ENCODE measurements at places on chromosomes 7 and 10.

DNA sequence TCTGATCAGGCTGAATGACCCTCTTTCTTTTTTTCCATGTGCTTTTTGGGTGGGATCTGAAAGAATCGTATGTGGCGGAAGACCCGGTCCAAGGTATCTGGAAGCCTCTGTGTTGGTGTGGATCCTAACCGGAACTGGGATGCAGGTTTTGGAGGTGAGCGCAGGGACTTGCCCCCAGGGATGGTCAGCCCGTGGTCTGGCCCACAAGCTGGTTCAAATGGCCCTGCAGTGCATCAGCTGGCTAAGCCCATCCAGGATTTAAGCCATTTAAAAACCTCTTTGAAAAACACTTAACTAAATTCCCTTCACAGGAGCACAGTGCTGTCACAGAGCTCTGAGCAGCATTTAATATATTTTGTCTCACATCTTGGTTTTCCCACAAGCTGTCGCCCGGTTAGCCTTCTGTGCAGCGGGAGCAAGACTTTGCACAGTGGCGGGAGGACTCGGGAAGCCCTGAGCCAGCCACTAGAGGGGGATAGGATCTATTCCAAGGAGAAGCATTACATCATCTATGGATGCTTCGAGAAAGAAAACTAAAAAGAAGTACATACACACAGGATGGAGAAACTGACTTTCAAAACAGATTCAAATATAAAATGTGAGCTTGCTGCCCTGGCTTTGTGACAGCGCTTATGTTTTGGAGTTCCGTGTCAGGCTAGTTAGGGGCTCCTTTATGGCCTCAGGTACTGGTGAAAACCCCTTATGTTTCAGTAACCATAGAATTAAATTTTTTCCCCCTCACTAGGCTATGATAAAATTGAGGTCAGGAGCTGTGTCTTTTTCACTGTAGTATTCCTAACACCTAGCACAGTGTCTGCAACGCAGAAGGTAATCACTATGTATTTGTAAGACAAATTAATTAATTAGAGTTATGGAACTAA, 11.3 kb downstream of the CPA2 start:
- DNase-seq: no peak

GRCh38 chr7:46165276-46165675, 244.2 kb upstream of the IGFBP3 start:
- DNase-seq: no peak

DNA sequence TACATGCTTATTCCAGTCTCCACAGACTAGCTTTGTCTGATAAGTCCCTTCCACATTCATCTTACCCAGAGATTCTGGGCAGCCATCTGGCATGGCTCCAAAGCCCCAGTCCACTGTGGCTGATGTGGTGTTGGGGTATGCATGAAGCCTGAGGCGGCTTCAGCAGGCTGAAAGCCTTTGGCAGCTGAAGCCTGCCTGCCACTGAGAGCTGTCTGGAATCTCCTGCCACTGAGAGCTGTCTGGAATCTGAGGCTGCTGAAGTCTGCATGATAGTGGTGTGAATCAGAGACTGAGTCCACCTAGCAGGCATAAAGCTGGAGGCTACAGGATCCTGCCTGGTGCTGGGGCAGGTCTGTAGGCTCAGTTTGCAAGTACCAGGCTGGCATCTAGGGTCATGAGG, 87.1 kb downstream of the DYNC1I1 start:
- DNase-seq: no peak

GRCh38 chr10:95408148-95408960, 117.6 kb upstream of the PDLIM1 start:
- DNase-seq: no peak

GRCh38 chr10:71396711-71397295, at the start of gene CDH23:
CDH23 (plus strand) TSS chr10:71396920; CDS start chr10:71439832, 42,912 bp downstream.
- no peak for DNase-seq

DNA sequence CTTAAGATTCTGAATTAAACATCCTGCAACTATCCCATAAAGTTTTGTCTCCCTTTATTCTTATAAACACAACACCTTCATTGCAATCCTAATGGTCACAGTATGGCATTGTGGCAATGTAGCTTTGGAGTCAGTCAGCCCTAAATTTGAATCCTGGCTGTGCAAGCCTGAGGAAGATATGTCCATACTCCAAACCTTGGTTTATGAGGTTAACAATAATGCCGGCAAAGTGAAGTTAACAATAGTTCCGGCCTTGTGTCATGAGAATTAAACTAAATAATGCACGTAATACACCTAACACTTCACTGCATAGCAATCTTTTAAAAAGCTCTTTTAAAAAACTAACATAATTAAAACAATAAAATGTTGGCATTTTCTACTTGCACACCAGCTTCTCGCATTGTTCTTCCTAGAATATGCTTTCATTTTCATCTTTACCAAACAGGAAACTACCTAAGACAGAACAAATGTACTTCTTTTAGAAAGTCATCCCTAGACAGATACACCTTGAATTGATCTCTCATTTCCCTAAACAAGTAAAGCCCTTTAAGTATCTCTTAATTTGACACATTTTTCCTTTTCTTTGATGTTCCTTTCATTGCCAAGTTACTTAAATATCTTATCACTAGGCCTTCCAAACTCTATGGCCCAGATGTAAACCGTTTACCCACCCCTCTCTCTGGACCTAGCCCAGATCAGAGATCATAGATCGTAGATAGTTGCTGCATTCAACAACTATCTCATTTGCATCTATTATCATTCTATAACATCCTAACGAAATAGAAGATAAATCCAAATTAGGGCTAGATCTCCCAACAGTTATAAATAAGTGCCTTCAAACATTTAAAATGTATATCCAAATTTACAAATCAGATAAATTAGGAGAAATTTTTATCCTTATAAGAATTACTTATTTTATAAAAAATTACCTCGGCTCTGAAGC, 66.7 kb downstream of the CREB3L2 start:
- no peak for DNase-seq

GRCh38 chr10:11057994-11058393, 40.3 kb downstream of the CELF2 start:
- DNase-seq: no peak

GRCh38 chr10:78700413-78700812, 368.4 kb upstream of the ZMIZ1 start:
- DNase-seq: no peak

DNA sequence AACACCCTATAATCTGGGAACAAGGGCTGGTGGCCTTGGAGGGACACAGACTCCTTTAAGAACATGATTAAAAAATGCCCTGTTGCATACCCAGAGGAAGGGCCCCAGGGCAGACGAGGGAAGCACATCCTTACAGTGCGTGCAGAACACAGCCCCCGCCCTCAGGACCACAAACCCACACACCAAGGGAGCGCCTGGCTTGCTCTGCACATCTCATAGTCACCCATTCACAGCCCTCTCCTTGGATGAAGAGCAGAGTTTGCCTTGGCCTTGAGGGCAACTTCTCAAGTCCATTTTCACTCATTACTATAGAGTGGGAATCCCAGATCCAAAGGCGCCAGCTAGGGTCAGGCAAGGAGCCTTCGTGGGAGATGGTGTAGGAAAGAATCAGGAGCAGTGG, 6.3 kb upstream of the VSIR start:
- no peak for DNase-seq

- no peak for DNase-seq
Measured at GRCh38 chr10:89738551-89739209, 37.3 kb downstream of the KIF20B start.

DNA sequence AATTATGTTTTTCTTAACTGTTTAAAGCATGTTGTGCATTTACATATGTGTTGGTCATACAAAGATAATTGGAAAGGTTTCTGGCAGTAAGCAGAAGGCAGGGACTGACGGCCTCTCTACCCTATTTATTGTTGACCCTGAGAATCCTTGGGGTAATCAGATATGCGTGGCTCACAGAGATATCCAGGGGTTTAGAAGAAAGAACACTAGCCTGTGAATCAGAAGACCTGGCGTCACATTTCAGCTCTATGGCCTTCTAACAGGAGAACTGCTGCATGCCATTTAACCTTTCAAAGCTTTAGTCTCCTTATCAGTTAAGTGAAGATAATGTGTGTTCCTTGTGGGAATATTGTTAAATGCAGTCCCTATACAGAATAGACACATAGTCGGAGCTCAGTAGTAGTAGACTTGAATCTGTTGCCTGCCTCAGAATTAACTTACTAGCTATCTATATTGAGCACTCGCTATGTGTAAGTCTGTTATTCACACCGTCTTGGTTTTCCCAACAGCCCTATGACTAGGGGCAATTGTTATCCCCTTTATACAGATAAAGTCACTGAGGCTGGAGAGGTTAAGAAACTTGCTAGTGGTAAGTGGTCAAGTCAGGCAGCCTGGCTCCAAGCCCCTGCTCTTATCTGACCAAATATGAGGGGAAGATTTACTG, 129.6 kb upstream of the ANKRD1 start:
- DNase-seq: no peak

DNA sequence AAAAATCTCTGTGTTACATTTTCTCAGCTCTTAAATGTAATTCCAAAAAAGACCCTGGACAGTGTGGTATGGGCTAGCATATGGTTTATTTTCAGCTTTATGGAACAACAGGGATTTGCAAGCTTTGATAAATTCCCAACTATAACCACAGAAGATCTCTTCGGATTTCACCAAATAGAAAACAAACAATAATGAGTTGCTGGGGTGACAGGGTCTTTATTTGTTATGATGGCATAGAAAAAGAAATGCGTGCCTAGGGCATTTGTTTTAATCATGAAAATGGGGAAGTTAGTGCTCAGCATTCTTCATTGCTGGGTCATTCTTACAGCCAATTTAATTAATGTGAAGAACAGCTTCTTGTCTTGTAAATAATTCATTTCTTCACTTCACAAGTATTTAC, 139.0 kb downstream of the LRRN3 start:
- DNase-seq: no peak

- no peak for DNase-seq
Measured at GRCh38 chr10:8444630-8445029, 390.1 kb downstream of the GATA3 start.

DNA sequence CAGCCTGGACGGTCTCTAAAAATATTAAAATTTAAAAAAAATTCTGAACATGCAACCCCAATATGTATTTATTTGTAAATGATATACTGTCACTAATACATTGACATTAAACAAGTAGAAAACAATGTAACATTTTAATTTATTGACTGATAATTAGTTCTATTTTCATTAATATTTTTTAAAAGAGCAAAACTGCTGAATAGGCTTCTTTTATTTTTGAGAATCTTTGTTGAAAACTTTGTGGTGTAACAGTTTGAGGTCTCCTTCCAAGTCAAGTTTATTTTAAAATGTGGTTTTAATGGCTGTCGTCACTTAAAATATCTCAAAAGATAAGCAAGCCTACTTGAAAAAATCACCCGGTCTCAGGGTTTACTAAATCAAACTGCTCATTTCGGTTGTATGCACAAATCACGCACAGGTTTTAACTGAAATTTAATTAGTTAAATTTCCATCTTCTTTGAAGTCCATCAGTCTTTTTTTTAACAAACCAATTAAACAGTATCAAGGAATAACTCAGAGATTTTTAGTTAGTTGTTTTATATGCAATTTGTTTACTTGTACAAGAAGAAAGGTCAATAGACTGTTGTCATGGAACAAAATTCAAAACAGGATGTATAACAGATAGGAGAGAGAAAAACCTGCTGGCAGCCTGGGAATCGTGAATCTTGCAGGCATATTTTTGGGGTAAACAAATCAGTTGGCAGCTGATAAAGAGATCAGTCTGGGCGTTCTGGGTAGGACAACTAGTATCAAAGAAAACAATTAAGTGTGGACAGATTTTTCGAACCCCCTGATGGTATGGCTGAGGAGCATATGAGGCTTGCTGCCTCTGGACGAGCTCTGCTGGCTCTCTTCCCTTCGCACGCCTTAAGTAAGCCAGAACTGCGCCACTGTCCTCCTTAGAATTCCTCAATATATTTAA, 9.7 kb upstream of the EDRF1 start:
- no peak for DNase-seq

GRCh38 chr10:86715156-86715795, 41.1 kb upstream of the BMPR1A start:
- DNase-seq: no peak

DNA sequence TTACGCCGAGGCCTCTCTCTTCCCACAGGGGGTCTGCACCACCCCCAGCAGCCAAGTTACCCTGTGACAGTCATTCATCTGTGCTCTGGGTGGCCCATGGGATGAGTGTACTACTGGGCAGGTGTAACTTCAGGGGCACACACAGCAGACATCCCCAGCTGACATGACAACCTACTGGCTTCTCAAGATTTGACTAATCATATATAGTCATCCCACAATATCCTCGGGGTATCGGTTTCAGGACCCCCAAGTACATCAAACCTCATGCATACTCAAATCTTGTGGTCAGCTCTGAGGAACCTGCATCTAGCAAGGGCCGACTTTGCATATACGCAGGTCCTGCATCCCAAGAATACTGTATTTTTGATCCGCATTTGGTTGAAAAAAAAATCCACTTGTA, 336.9 kb upstream of the C7orf33 start:
- DNase-seq: no peak

DNA sequence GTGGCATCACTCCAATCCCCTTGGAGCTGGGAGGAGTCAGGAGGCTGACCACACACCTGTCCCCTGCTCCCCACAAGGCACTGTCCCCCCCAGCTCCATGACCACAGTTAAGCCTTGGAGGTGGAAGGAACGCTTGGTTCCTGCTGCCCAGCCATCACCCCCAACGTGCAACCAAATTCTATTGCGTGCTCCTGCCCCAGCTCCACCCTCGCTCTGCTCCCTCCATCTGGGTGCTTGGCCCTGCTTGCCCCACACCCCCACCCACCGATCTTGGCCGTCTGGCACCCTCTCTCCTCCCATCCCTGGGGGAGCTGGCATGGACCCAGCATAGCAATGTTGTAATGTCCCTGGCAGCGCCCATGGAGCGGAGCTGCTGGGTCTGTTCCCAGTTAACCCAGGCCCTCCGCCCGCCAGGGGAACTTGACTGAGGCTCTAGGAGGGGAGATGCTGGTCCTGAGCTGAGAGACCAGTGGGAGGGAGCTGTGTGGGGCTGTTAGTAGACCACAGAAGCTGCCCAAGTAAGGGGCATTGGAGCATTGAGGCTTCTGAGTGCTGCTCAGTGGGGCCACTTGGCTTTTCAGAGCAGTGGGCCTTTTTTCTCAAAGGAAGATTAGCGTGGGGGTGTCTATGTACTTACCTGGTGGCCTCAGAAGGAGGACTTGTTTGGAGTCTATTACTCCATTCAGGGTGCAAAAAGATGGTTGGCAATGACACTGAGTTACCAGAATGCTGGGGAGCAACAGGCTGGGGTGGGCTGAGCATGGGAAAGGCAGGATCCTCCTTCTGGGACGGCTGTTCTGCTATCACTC, 1.1 kb downstream of the EPHB6 start:
- DNase-seq: no peak

DNA sequence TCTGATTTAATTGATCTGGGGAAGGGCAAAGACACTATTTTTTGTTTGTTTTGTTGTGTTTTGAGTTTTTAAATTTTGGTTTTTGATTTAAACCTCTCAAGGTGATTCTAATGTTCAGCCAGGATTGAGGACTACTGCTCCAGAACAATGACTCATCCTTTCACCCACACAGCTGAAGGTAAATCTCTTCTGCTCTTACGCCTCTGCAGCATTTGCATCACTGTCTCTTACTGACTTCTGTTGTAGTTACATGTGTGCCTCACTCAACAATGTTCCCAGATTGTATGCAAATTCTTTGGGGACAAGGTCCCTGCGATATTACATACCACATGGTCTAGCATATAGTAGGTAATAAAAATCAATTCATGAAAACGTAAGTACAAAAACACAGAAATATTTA, 467.5 kb upstream of the LRRN3 start:
- DNase-seq: no peak

GRCh38 chr10:82817676-82818422, 942.9 kb downstream of the NRG3 start:
- DNase-seq: no peak

GRCh38 chr10:77726301-77726700, 88.7 kb upstream of the KCNMA1 start:
- DNase-seq: no peak
